ENCODE measurements at places on chromosomes 11 and 22. TPM values are rescaled to one million over a fixed set of nuclear protein-coding genes. Genes with fewer than 3 reads are reported as not detected.

OR51B2 gene
- 0.36 TPM for total RNA-seq

KRTAP5-8 gene
- total RNA-seq, result not detected

RBM14 gene
- 32.8 TPM for total RNA-seq

GRIA4 gene
- total RNA-seq, result not detected

MYO7A gene
- total RNA-seq, result 0.29 TPM

TEF gene
- total RNA-seq, result 8.8 TPM

FDX1 gene
- total RNA-seq, result 12.9 TPM

ABTB2 gene
- 3.2 TPM for total RNA-seq

OR10G6 gene
- total RNA-seq, result not detected

MRGPRF gene
- total RNA-seq, result under 0.01 TPM

SPINDOC gene
- 12.1 TPM for total RNA-seq

GRIK4 gene
- total RNA-seq, result not detected

DNHD1 gene
- 1.7 TPM for total RNA-seq

SIK2 gene
- 17.3 TPM for total RNA-seq

LGR4 gene
- 9.0 TPM for total RNA-seq

CTSW gene
- total RNA-seq, result 8.9 TPM

CECR2 gene
- total RNA-seq, result 0.12 TPM

INS gene
- not detected for total RNA-seq

UCP3 gene
- total RNA-seq, result 0.60 TPM

NCF4 gene
- not detected for total RNA-seq

EFEMP2 gene
- total RNA-seq, result 8.4 TPM

LUZP2 gene
- total RNA-seq, result not detected

SELENOH gene
- 232 TPM for total RNA-seq

MS4A3 gene
- not detected for total RNA-seq

TCN2 gene
- 11.7 TPM for total RNA-seq

OR5A1 gene
- total RNA-seq, result not detected

HTR3A gene
- not detected for total RNA-seq

OR52B4 gene
- total RNA-seq, result not detected

IL18 gene
- not detected for total RNA-seq

DENND6B gene
- total RNA-seq, result 0.68 TPM

RDX gene
- total RNA-seq, result 100 TPM

SPA17 gene
- total RNA-seq, result 21.7 TPM

KRTAP5-1 gene
- total RNA-seq, result not detected

KRTAP5-10 gene
- total RNA-seq, result not detected

OR52E8 gene
- not detected for total RNA-seq

GPHA2 gene
- not detected for total RNA-seq

KMT2A gene
- 18.0 TPM for total RNA-seq

TRIM3 gene
- 12.2 TPM for total RNA-seq

TRIM22 gene
- 10.1 TPM for total RNA-seq

FAT3 gene
- total RNA-seq, result 1.3 TPM

MPZL2 gene
- total RNA-seq, result not detected

SLC22A6 gene
- total RNA-seq, result not detected

PRDM11 gene
- 2.9 TPM for total RNA-seq

NOX4 gene
- total RNA-seq, result 0.24 TPM

DDX25 gene
- 0.36 TPM for total RNA-seq

APOL3 gene
- total RNA-seq, result 14.1 TPM

TRPM5 gene
- total RNA-seq, result not detected

APOA4 gene
- total RNA-seq, result not detected

SLC22A9 gene
- not detected for total RNA-seq

RIBC2 gene
- total RNA-seq, result 5.5 TPM

BLID gene
- 3.4 TPM for total RNA-seq

HTR3B gene
- total RNA-seq, result not detected

RAB38 gene
- 13.5 TPM for total RNA-seq

C1QTNF4 gene
- total RNA-seq, result not detected

Data from RPMI7951 (cell line).